ENCODE measurements at places on chromosomes 11 and 22.

- DNase-seq = no peak
These were observed 261.3 kb downstream of the TMEM135 start for GRCh38 chr11:87299041-87299481.

GRCh38 chr11:393219-394033, 583 bp upstream of the PKP3 start:
- no peak for DNase-seq

DNA sequence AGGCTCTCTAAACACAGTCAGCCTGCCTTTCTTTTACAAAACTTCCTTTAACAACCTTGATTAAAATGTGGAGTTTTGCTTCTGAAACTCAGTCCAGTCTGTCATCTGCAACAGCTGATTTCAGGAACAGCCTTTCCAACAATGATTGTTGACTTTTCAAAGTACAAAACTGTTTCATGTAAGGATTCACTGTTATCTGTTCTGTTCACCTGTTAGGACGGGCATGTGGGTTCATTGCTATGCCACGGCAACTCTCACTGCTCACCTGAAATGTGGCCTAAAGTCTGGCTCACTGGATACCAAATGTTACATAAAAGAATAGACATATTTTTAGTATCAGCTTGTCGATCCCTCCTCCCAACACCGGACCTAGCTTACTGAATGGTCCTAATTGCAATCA, 242.8 kb downstream of the LUZP2 start:
- DNase-seq = no peak

GRCh38 chr11:82796998-82797961, 63.6 kb upstream of the FAM181B start:
- DNase-seq = no peak

GRCh38 chr11:66696146-66696545, 18.5 kb upstream of the RBM4B start:
- no peak for DNase-seq

DNA sequence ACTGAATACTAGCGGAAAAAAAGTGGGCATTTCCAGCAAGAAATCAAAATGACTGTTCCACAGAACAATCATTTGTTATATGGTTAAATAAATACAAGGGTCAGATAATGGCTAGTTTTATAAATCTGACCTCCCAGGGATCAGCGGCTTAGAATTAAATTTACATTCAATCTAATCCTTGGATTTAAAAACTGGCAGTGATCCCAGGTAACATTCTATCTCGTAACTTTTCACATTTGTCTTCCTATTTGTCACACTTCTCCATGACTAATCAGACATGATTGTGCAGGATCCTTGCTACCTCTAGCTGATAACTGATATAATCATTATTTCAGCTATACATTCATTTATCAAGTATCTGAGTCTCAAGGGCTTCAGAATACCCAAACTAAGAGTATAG, 2.9 kb upstream of the MMP3 start:
- no peak for DNase-seq

- peak; percentile 39 for DNase-seq
These were observed at the start of gene PHF21B for GRCh38 chr22:45009606-45010531. PHF21B (minus strand) TSS chr22:45010005; CDS start chr22:45009549, 456 bp downstream.

- DNase-seq = no peak
These were observed 26.7 kb downstream of the RRP8 start for GRCh38 chr11:6576471-6577373.

DNA sequence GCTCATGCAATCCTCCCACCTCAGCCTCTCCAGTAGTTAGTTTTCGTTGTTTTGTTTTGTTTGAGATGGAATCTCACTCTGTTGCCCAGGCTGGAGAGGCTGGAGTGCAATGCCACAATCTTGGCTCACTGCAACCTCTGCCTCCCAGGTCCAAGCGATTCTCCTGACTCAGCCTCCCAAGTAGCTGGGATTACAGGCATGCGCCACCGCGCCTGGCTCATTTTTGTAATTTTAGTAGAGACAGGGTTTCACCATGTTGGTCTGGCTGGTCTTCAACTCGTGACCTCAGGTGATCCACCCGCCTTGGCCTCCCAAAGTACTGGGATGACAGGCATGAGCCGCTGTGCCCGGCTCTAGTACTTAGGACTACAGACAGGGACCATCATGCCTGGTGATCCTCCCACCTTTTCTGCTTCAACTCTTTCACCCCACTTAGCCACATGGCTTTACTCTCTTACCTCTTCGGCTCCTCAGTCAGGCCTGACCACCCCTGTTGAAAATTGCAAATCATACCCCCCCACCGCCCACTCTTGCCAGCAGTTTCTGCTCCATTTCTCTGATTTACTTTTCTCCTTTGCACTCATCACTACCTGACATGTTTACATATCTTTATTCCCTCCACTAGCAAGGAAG, 157.1 kb upstream of the GRK3 start:
- DNase-seq = no peak

- DNase-seq = no peak
These were observed 9.9 kb upstream of the CARD18 start for GRCh38 chr11:105149477-105149876.

DNA sequence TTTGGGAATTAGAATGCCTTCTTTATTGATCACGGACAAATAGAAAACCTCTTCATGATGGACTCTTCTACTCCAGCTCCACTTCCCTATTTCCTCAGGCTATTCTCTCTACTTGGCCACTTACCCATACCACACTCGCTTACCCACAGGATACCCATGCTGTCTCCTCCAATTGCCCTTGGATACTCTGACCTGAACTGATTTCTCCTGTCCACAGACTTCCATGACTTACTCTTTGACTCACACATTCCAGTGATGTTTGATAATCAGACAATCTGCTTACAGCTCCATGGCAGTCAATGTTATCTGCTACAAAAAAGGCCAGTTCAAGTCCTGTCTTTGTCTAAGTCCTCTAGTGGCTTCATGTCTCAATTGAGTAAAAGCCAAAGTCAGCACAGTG, 292.0 kb upstream of the CTSC start:
- no peak for DNase-seq

DNA sequence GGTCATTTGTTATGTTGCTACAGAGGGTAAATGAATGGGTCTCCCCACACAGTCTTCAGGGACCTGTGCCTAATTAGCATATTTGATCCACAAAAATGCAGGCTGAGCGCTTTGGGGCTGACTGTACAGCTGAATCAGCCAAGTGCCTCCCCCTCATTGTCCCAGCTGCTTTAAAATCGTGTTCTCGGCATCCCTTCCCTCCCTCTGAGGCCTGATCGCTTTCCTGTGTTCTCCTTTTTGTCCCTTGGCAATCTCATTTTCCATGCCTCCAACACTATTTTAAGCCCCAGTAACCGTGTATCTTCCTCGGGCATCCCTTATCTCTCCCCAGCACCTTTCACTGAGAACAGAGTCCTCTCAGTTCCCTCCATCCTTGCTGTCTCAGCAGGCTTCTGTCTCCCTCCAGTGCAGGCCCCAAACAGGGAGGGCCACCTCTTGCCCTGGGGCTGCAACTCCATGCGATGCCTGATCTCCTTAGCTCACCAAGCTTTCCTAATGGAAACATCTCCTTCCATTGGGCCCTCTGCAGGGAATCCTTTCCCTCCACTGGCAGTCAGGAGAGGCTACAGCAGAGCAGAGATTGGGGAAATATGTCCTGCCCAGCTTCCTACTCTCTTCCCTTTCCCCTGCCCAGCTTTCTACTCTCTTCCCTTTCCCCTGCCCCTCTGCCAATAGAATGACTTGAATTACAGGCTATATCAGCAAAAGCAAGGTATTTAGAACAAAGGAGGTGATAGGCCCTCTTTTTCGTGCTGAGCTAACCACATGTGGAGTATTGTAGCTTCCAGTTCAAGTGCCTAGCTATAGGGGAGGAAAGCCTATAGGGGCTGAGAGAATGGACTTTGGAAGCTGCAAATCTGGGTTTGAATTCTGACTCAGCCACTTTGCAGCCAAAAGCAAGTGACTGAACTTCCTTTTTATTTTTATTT, 13.8 kb downstream of the UQCR10 start:
- no peak for DNase-seq

- DNase-seq = no peak
These were observed 646.0 kb downstream of the OPCML start for GRCh38 chr11:132886335-132886734.

DNA sequence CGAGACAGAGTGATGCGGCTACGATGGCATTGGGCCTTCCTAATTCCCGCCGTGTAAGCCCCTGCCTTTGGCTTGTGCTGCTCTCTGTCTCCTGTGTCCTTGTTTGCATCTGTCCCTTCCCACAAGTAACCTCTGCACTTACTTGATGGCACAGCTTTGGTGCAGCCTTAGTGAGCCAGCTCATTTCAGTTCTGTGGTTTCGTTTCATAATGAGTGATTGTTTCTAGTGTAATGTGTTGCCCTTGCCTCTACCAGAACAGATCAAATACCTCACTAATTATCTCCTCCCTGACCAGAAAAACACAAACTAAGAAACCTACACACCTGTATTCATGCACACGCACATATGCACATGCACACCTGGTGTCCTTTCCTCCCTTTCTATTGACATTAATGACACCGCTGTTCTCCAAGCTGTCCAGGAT, 58.8 kb downstream of the GRK3 start:
- peak; percentile 4 for DNase-seq

GRCh38 chr11:73237471-73238290, 19.6 kb downstream of the P2RY2 start:
- DNase-seq = no peak

DNA sequence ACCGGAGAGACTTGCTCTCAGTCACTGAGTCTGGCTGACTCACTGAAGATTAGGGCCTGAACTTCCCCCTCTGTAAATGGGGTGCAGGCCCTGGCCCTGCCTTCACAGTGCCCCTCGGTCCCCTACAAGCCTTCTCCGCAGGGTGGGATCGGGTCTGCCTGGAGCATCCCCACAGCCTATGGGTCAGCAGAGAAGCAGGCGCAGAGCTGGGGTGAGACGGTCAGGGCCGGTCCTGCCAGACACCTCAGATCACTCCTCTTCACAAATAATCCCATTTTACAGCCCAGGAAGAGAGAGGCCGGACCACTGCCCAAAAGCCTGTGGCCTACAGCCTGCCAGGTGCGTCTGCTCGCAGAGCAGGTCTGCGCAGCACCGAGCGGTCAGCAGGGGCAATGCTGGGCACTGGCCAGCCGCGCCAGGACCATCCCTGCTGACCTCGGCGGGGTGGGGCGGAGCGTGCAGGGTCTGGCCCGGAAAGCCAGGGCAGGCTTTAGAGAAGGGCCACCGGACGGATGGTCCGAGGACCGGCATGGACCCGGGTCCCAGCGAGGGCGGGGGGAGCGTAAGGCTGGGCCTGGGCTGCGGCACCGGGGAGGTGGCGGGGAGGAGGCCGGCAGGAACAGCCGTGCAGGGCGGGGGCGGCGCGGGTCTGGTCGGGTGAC, 522 bp upstream of the SEPTIN5 start:
- no peak for DNase-seq

DNA sequence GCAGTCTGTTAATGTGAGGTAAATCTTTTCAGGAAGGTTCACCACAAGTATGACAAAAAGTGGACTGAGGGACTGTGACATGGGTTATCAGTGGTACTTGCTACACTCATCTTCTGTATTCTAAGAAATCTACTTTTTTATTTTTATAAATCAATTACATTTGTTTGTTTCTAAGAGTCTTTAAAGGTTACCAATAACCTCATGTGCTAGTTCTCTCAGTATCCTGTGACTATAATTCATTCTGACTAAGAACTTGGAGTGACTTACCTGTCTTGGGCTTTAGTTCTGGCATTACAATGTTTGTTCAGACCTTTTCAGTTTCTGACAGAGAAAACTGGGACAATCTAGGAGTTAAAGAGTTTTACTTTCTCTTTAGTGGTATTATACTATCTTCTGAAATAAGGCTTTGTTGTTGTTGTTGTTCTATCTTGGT, 108.4 kb downstream of the PDE3B start:
- no peak for DNase-seq

GRCh38 chr11:69711822-69712801, 8.3 kb upstream of the FGF19 start:
- no peak for DNase-seq

DNA sequence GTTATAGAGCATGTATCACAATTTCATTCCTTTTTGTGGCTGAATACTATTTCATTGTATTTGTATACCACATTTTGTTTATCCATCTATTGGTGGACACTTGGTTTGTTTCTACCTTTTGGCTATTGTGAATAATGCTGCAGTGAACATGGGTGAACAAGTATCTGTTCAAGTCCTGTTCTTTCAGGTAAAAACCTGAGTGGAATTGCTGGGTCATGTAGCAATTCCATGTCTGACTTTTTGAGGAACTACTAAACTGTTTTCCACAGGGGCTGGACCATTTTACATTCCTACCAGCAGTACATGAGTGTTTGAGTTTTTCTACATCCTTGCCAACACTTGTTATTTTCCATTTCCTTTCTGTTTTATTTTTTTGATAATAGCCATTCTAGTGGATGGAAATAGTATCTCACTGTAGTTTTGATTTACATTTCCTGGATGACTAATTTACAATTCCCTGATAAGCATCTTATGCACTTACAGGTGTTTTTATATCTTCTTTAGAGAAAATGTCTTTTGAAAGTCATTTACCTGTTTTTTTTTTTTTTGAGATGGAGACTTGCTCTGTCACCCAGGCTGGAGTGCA, 12.2 kb downstream of the CABIN1 start:
- no peak for DNase-seq

GRCh38 chr22:19937616-19938473, 3.7 kb upstream of the COMT start:
- DNase-seq = no peak

DNA sequence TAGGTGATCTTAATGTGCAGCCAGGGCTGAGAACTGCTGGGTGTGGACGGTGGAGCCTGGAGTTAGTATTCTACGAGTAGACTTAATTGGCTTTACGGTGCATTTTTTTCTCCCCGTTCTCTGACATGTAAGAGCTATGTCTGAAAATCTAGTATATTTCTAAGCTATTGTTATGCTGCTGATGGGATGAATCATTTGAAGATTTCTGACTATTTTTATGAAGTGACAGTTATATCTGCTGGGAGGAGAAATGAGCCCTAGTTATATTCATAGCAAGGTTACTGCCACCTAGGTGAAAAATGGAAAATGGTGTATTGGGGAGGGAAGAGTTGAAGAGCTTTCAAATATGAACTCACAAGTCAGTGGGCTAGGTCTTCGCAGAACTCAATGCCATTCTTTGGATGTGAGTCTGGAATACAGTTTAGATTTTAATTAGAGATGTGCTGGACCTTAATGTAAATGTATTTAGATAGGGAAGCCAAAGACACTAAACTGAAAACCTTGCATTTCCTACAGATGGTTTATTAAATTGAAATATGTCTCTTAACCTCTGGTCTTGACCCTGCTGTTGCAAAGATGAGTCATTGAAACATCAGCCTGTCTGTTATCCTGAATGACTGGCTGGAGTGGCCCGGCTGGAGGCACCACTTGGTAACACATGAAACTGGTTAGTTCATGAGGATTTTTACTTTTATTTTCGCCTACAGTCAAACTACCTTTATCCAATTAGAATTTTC, 293.7 kb downstream of the DDX10 start:
- no peak for DNase-seq

GRCh38 chr11:61860054-61860903, 31.1 kb downstream of the FADS3 start:
- DNase-seq = no peak

GRCh38 chr11:105862736-105863367, 159.2 kb downstream of the MSANTD4 start:
- no peak for DNase-seq

GRCh38 chr22:31901388-31902137, 42.8 kb upstream of the YWHAH start:
- no peak for DNase-seq
